WTC11 (cell line): ENCODE measurements at places on chromosomes 6 and 20. TPM values are rescaled to one million over a fixed set of nuclear protein-coding genes. Genes with fewer than 3 reads are reported as not detected.

GRCh38 chr6:123118811-123119210 lies 122.8 kb downstream of the CLVS2 start:
- no peaks in the 10 kb centered on the region for H3K4me1 ChIP-seq
- no peak for DNase-seq
- H3K27me3 ChIP-seq, result no peaks in the 10 kb centered on the region

GRCh38 chr6:2403546-2403945 lies 158.1 kb upstream of the GMDS start:
- no peak for DNase-seq
- no peaks in the 10 kb centered on the region; the same call in 1 of the 2 replicates for H3K27me3 ChIP-seq
- H3K36me3 ChIP-seq, result peaks cover 9% of the 10 kb centered on the region
- no peaks in the 10 kb centered on the region for H3K4me1 ChIP-seq

GRCh38 chr6:6556161-6556737 lies 32.3 kb upstream of the LY86 start:
- H3K4me1 ChIP-seq, result peaks cover 5% of the 10 kb centered on the region
- H3K36me3 ChIP-seq, result no peaks in the 10 kb centered on the region
- H3K27me3 ChIP-seq, result no peaks in the 10 kb centered on the region; the same call in 1 of the 2 replicates
- H3K27ac ChIP-seq, result no peak overlapping the region
- H3K4me3 ChIP-seq, result no peak overlapping the region
- no peak for DNase-seq

DNA sequence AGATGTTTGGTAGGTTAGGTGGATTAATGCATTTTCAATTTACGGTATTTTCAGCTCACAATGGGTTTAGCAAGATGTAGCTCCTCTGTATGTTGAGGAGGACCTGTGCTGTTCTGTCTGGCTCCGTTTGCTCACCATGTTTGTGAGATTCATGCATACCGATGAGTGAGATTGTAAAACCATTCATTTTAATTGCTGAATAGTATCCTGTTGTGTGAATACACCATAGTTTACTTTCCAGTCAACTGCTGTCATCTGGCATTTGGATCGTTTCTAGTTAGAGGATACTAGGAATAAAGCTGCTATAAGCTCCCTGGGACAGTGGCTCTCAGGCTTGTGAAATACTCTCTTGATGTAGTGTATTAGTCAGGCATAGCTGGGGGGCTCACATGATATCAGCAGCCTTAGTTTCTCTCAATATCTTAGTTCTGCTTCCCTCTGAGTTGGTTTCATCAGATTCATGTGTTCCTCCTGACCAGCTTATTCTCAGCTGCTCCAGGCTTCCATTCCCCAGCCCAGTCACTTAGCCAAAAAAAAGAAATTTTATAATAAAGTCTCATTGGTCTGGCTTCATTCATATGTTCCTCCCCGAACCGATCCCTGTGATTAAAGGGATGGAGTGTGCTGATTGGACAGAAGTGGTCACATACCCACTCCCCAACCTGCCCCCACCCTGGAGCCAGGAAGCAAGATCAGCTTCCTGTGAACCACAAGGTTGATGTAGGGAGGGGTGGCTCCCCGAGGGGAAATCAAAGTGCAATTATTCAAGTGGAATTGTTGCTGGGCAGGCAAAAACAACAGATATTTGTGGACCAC lies 10.9 kb upstream of the B4GALT5 start:
- H3K27me3 ChIP-seq, result no peaks in the 10 kb centered on the region
- no peaks in the 10 kb centered on the region for H3K36me3 ChIP-seq
- H3K4me1 ChIP-seq, result peaks cover 15% of the 10 kb centered on the region
- H3K4me3 ChIP-seq, result no peak overlapping the region
- DNase-seq, result no peak

DNA sequence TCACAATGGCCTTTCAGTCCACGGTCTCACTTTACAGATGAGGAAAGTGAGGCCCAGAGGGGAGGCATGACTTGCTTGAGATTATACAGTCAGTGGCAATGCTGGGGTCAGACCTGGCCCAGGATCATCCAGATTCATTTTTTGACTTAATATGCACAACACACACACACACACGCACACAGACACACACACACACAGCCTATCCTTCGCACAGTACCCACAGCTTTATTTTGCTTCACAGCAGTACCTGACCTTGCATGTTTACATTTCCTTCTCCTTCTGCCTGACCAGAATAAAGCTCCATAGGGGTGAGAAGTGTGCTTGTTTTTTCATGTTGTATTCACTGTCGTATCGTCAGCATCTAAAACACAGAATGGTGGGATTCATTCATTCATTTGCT lies 79.8 kb downstream of the VEGFA start:
- DNase-seq, result no peak
- no peaks in the 10 kb centered on the region for H3K36me3 ChIP-seq
- H3K4me1 ChIP-seq, result peaks cover 14% of the 10 kb centered on the region

The HFE gene
- 1.9 to 2.4 TPM (median 2.0 TPM) in 3 replicates for total RNA-seq

- no peaks in the 10 kb centered on the region for H3K27me3 ChIP-seq
- DNase-seq, result no peak
- H3K4me1 ChIP-seq, result peaks cover 37% of the 10 kb centered on the region
- H3K4me3 ChIP-seq, result peak overlapping the region; percentile 74
- peaks cover 3% of the 10 kb centered on the region; the same call in 1 of the 2 replicates for H3K36me3 ChIP-seq
- H3K27ac ChIP-seq, result peak overlapping the region; percentile 83
These were observed 544 bp upstream of the NRM start for GRCh38 chr6:30691208-30691847.

DNA sequence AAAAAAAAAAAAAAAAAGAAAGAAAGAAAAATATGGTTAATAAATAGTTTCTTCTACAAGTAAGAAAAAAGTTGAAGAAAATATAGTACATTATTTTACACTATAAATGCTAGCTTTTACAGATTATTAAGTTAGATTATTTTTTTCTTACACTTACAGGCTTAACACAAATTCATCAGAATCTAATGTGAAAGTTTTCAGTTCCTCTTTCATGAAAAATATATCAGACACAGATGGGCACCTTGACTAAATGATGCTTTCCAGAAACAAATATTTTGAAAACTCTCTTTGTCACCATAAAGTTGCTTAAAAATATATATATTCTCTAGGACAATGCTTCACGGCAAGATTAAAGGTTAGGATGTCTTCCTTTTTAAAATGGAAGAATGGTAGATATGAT lies 321.8 kb upstream of the HSF2 start:
- no peaks in the 10 kb centered on the region for H3K36me3 ChIP-seq
- H3K4me3 ChIP-seq, result no peak overlapping the region
- no peak overlapping the region for H3K27ac ChIP-seq
- peaks cover 21% of the 10 kb centered on the region for H3K4me1 ChIP-seq

- no peaks in the 10 kb centered on the region for H3K27me3 ChIP-seq
- DNase-seq, result no peak
- peaks cover 59% of the 10 kb centered on the region for H3K36me3 ChIP-seq
- peaks cover 23% of the 10 kb centered on the region for H3K4me1 ChIP-seq
These were observed 405.5 kb downstream of the UTRN start for GRCh38 chr6:144690666-144691065.
